ENCODE measurements at places on chromosomes 6 and 20.

GRCh38 chr20:4022386-4023286 lies 7.3 kb upstream of the RNF24 start:
- no peak for DNase-seq

DNA sequence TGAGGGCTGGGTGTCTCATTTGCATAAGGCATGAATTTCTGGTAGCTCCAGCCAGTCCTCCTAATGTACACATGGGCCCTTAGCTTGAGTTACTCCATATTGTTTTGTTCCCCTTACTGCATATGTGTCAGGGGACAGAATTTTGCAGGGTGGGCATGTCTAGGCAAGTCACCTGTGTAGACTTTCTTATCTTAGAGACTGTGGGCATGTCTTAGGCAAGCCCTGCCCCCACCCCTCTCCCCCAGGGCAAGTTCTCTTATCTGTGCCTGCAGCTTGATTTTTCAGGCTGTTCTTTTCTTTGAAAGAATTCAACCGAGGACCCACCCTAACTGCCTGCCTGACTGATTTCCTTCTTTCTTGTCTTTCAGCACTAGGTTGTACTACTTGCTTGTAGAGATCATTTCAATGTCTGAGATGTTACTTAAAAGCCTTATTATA lies 32.1 kb downstream of the NHLRC1 start:
- no peak for DNase-seq

DNA sequence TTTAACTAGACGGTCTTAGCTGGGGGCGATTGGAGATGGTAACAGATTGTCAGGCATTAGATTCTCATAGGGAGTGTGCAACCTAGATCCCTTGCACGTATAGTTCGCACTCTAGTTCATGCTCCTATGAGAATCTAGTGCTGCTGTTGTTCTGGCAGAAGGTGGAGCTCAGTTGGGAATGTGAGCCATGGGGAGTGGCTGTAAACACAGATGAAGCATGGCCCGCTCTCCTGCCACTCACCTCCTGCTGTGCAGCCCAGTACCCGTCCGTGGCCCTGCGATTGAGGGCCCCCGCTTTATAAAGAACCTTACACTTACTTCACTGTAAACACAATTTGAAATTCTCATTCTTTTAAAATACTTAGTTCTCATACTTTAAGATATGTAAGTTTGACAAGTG lies 339.4 kb downstream of the CDH26 start:
- DNase-seq = no peak

GRCh38 chr6:23478312-23478711 lies 647.7 kb upstream of the NRSN1 start:
- no peak for DNase-seq

- DNase-seq = no peak
Measured at GRCh38 chr20:17377231-17377630, 150.4 kb downstream of the PCSK2 start.

- DNase-seq = no peak
Measured at GRCh38 chr6:149683256-149683859, 34.5 kb downstream of the LATS1 start.

DNA sequence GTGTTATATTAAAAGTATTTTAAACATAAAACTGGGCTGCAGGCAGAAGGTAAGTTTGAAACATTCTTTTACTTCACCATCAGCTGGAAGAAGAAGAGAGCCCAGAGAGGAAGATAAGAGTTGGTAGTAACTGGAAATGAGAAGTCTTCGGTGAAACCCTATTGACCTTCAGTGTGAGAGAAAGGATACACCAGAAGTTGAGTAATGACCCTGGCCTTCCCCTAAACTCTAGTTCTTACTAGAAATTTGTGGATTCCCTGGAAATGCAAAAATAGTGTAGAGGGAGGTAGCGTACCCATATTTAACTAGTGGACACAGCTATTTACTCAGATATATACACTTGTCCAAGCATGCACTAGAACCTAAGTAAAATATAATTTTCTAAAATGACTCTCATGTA lies 8.0 kb upstream of the EPM2A start:
- no peak for DNase-seq

DNA sequence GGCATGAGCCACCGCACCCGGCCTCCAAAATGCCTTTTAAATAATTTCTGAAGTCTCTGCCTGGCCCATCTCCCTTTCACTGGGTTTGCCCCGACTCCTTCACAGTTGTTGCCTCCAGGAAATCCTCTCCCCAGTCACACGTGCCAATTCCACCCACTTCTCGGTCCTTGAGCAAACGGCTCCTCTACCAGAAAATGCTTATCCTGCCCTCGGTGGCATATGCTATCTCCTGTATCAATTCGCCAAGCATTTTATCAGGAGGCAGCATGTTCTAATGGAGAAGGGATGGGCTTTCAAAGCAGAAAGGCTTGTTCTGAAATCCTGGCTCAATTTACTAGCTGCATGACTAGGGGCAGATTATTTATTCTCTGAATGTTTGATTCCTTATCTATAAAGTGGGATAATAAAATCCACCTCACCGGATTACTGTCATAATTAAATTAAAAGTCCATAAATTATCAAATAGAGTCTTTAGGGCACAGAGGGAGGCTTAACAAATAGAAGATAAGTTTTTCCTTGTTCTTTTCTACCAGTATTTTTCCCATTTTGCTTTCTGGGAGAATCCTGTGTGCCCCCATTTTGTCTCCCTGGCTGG lies 66.3 kb downstream of the PPP1R3G start:
- no peak for DNase-seq

GRCh38 chr6:28981431-28981832 lies 23.7 kb downstream of the ZNF311 start:
- DNase-seq = no peak

DNA sequence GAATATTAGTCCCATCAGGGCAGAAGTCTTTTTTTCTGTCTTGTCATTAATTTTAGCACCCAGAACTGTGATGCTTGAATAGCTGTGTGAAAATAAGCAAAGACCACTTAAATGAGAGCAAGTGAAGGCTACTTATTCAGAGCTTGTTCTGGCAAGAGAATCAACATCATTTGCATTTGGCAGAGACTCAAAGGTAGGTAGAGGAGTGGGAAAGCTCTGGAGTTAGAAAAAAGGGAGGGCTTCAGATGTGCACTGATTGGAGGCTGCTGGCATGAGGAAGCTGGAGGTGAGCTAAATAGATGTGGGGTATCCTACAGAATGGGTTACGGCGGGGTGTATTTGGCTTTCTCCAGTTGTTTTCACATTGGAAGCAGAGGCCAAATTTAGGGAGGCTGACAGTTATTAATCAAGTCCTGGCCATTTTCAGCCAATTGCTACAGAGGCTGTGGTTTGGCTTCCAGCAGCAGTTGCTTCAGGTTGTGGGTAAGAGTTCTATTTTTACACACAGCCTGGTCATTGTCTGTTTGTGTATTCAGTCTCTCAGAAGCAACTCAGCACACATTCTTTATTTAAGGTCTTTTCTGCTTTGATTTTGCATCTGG lies 254.3 kb downstream of the BTBD3 start:
- peak; percentile 31 for DNase-seq

Measured in AG09319 (cell line).